Inflammatory macrophage treated with lipopolysaccharide for 4 hours (primary cell): ENCODE measurements at places on chromosomes 4 and X.

DNA sequence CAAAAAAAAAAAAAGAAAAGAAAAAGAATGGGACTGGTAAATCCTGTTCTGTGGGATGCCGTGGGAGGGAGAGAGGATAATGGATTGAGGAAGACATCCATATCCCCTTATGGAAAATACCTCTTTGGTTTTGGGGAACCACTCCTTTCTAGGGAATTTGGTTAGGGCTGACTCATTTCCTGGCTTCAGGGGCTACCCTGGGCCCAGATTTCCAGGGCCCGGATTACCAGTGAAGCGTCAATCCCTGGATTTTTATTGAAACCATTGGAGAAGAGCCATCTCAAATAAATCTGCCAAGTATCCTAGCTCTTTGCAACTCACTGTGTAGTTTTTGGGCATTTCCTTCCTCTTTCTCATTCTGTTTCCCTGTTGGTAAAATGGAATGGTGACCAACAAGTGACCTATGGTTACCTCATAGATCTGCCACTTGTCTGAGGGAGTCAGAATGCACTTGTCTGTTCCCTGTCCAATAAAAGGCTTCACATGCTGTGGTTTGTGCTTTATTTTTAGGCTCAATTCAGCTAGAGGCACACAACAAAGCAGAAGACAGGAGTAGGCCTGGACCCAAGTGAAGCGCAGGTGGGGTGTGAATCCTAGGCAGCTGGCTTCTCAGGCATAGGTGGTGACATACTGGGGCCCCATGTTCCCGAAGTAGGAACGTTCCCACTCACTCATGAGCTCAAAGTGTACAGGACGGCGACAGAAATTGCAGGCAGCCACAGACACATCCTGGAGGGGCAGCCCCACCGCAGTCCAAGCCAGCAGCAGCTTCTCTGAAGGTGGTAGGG is 8.6 kb downstream of the APEX2 start:
- peak; percentile 58 for DNase-seq

GRCh38 chr4:7279902-7280301 is 87.6 kb downstream of the SORCS2 start:
- no peak for DNase-seq

DNA sequence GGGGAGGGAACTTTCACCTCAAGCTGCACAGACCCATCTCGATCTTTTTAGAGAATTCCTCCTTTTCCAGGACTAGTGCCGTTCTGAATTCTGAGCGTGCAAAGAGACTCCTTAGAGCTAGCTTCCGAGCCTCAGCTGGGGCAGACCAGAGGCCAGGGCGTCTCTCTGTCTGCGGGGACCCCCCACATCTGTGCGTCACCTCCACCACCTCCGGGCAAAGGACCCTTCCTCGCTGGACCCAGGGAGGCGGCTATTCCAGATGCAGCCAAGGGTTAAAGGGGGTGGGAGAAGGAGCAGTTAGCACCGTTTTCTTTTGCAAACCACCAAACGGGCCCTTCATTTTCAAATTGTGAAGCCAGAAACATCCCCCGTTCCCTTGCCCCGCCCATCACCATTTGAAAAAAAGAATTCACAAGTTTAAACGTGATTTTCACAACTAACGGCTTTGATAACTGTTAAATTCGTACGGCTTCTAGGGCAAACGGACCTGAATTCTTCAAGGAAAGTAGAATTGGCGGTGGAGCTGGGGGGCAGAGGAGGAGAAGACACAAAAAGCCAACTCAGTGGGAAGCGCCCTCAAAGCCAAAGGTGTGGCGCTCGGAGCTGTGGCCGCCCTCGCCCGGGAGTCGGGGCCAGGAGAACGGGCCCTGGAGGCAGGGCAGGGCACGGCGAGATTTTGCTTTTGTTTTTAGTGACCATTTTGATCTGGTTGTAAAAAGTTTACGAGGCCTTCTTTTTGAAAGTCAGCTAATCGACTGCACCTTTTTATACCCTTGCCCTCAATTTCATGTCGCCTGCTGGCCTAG is 3.3 kb upstream of the PDGFRA start:
- DNase-seq = no peak

GRCh38 chr4:51859476-51860031 is 16.6 kb downstream of the DCUN1D4 start:
- DNase-seq = no peak

GRCh38 chr4:38787693-38788092 is 4.9 kb upstream of the TLR10 start:
- DNase-seq = peak; percentile 27

DNA sequence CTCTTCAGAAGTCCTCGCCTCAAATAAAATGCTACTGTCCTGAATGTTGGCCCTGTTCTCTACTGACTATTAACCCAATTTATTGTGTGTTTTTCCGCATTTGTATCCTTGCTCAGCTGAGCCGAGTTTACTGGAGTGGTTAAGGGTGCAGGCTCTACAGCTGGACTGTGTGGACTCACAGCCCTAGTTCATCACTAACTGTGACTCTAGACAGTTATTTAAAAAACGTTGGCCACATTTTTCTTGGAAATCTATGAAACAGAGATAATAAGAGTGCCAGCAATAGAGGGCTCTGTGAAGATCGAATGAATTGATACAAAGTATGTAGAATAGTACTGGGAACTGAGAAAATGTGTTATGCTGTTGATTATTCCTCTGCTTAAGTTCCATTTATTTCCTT is 2.9 kb upstream of the GUF1 start:
- DNase-seq = no peak

DNA sequence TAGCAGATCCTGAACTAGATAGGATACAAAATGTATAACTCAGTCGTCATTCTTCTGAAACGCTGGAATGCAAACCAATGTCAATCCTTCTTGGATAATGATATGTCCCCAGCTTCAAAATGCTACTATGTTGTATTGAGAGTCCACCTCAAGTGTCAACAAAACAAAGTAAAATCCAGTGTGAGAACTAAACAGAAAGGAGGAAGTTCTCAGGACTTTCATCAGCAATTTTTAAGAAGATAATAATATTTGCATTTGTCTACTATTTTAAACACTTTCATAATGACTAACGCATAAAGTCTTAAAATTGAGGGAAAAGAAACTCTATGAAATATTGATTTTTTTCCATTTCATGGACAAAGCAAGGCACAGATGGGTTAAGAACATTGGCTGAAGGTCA is 36.3 kb downstream of the SOD3 start:
- no peak for DNase-seq

GRCh38 chr4:118273642-118274041 is 79.2 kb downstream of the PRSS12 start:
- DNase-seq = no peak
